CD4-positive, alpha-beta T cell treated with Interleukin-17A for 4 hours (primary cell): ENCODE measurements at places on chromosomes 2 and 18.

DNA sequence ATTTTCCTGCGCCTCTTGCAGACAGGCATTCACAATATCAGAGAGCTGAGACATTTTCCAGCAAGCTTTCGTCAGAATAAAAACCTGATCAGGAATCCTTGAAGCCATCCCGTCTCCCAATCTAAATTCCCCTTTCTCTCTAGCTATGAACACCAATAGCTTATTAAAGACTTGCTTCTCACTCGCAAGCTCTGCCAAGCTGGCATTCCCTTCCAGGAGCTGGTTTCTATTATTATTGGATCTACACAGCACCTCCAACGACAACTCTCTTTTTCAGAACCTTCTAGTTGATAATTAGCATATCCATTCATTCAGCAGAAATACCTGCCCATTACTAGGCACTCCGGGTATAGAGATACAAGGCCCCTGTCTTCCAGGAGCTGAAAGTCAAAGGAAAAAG, 350.3 kb downstream of the MTX2 start:
- DNase-seq: no peak

DNA sequence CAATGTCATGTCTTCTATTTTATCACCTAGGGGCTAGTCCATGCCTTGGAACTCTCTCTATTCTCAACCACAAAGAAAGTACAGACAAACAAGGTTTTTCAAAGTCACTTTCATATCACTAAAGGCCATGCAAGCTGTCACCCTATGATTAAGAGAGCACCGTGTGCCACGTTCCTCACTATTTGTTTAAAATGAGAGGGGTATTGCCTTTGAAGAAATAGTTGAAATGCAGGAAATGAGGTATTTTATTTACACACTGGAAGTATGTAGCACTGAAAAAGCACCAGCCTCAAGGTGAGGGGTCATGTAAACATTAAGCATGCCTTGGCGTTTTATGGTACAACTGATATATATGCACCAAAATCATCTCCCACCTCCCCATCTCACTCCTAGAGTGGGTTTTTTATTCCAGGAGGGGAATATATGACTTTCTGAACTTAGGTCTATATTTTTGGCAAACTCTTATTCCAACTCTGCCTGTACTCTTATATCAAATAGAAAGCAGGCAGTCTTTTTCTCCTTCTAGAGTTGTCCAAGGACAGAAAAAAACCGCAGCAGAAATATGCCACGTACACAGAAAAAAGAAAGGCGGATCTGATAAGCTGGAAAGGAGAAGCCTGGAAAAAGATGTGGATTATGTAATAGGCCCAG, 53.5 kb downstream of the VSNL1 start:
- no peak for DNase-seq

DNA sequence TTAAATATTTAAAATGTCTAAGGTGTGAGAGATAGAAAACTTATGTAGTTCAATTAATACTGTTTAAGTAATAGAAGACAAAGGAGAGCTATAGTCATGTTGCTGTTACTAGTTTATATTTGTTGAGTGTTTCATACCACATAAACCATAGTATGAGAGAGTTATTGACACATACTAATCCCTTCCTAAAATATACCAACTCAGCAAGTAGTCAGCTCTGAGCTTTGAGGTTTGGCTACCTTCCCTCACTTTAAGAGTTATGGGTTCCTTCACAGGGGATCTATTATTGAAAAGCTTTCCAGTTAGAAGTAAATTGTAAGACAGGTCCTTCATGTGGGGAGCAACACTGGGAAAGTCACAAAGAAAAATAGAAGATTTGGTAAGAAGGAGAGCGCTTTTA, 701.6 kb upstream of the ZEB2 start:
- DNase-seq: no peak

- DNase-seq: no peak
These were observed 4.8 kb upstream of the IGFBP5 start for GRCh38 chr2:216700088-216700567.

DNA sequence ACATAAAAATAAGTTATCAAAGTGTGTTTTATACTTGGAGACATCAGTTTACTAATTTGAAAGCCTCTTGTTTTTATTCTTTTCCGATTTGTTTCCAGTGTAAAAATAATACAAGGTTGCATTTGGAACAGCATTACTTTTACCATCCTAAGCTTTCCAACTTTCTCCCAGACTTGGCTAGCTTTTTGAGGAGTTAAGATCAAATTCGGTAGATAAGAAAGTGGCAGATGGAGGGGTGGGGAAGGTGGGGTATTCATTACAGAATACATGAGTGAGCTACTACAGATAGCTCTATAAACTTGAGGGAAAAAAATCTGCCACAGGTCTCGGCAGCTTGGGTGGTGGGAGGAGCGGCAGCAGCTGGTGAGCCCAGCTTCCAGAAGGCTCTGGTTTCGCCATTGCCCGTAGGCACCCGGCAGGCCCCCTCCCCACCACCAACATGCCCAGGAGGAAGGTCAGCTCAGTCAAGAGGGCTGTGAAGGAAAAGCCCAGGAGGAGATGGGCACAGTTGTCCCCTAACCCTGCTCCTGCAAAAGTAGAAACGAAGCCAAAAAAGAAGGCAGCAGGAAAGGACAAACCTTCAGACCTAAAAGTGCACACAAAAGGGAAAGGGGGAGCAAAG, 18.6 kb upstream of the RMC1 start:
- DNase-seq: no peak

- no peak for DNase-seq
These were observed 1269.0 kb upstream of the DDX18 start for GRCh38 chr2:116545286-116546068.

- no peak for DNase-seq
These were observed 25.9 kb downstream of the LRRC30 start for GRCh38 chr18:7256618-7257425.

- DNase-seq: no peak
These were observed 299.9 kb downstream of the CCDC74A start for GRCh38 chr2:131827481-131828163.

DNA sequence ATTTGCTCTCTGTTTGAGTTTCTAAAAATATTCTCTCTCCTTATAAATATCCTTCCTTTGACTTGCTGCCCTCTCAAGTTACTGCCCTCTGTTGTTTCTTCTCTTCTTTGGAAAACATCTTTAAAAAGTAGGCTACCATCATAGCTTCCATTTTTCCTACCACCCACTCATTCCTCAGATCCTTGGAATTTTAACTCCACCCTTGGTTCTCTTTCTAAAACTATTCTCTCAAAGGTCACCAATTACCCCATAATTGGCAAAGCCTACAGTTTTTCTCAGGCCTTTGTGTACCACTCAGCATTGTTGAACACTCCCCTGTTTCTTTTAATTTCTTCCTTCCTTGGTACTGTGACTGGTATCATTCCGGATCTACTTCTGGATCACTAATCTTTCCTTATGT, 43.0 kb upstream of the ITGAV start:
- DNase-seq: no peak

DNA sequence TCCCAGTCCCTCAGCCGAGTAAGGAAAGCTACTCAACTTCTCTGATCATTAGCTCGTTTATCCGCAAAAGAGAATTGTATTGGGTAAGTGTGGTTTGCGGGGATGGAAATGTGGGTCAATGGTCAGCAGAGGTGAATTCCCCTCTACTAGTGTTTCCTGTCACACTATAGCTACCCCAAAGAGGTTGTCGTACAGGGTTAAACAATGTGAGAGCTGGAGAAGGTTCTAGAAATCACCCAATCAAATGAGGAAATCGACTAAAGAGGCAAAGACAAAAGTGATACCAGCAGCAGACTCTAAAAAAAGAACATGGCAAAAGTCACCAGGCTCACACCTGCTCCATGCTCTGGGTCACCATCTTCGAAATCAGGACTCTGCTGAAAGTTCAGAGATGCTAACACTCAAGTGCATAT, 144.7 kb upstream of the ITGA4 start:
- peak; percentile 28 for DNase-seq

DNA sequence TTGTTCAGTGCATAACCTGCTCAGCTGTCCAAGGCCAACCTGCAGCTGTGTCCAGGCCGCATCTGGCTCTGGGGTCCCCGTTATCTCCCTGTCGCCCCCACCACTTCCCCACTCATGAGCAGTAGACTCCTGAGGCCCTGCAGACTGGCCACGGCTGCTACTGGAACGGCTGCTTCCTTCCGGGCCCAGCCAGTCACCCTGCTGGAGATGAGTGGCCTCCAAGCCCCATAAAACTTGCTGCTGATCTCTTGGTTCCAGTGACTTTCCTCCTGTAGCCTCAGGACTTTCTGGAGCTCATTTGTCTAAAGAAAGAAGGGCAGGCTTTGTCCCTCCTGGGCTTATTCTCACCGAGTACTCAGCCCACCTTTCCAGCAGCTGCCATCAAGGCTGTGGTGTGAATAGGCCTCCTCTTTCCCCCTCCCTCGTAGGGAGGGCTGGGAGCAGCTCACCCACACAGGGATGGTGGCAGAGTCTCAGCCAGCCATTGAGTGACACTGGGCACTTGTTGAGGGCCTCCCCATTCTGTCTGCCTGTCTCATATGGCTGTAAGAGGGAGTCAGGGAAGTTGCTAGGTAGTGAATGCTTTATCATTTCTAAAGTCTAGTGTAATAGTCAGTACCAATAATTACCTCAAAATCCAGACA, 257.3 kb downstream of the MYCN start:
- no peak for DNase-seq

GRCh38 chr2:240869109-240869955, 708 bp downstream of the AGXT start:
- no peak for DNase-seq

DNA sequence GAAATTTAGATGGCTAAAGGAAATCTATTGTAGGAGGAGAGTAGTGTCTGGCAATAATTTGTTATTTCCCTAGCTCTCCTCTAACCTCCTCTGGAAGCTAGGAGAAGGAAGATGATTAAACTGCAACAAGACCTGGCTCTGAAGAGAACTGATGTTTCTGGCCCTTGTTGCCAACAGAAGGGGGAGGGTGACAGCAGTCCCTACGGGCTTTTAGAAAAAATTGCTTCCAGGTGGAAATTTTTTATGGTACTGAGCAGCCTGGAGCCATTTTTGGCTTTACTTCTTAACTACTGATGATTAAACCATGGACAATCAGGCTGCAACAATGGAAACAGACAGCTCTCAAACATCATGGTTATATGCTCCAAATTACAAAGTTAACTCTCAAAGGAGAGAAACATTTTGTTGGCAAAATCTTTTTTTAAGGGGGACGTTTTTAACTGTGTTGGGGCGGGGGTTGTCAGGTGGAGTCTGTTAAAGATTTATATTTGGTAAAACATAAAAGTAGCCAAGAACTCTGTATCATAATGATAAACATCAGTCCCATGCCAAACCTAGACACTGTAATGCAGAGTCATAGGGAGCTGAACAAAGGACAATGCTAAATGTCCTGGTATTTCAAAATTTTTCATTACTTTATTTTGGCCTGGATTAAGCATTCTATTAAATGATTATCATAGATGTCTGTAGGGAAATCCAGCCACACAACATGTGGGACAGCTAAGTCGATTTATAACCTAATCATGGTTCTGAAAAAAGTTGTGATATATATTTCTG, 70.0 kb downstream of the EXOC6B start:
- DNase-seq: no peak

DNA sequence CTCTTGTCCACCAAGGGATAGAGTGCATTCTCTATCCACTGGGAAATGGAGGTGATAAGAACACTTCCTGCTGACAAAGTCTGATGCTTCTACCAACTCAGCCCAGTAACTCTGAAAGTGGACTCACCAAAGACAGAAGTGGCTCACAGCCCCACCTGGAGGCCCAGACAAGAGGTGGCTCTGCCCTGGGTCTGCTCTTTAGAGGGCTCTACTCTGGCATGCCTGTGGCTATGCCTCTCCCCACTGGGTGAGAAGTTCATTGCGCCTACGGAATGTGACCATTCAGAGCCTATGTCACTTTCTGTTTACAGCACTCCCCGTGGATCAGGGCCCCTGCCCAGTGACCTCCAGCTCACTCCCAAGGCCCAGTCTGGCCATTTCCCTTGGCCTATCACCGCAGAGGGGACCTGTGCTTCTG, 13.5 kb upstream of the XDH start:
- DNase-seq: no peak

GRCh38 chr2:195047955-195048354, 609.1 kb upstream of the SLC39A10 start:
- DNase-seq: no peak

DNA sequence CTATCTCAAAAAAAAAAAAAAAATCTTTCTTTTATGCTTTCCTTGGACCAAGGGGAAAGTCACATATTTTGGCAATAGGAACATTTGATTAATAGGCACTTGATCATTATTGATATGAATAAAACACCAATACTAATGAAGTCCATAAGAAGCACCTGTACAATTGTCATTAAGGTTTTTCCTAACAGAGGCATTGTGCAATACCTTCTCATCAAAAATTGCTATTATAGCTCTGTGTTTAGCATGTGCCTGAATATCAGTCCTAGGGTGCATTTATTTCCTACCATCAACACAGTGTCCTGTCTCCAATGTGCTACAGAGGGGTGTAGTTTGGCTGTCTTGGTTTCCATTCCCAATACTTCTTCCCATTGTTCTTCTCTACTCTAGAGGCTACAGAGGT, 483.8 kb upstream of the SPRED2 start:
- no peak for DNase-seq

DNA sequence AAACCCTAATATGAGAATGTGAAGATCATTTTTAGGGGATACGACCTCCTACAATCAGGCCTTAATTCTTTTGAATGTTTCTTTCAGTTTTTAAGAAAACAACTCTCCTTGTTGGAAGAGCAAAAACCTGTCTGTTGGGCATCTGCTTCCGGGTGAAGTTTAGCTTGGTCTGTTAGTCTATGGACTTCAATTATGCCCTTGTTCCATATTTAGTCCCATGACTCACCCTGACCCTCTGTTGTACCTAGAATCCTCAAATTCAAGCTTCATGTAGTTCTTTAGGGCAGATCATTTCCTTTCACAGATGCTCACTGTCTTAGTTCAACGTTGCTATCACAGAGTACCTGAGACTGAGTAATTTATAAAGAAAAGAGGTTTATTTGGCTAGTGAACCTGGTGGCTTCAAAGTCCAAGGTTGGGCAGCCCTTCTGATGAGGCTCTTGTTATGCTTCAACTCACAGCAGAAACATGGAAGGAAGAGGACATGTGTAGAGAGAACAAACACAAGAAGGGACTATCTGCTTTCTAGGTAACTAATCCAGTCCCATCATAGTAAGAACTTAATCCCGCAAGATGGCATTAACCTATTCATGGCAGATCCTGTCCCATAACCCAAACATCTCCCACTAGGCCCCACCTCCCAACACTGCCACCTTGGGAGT, 82.5 kb upstream of the SERPINE2 start:
- no peak for DNase-seq

- no peak for DNase-seq
These were observed 2.2 kb downstream of the SLC40A1 start for GRCh38 chr2:189578272-189578950.
